ENCODE measurements at places on chromosomes 7 and 10.
A peak's percentile ranks its signal among the peaks of the same experiment; 100 is the strongest.

DNA sequence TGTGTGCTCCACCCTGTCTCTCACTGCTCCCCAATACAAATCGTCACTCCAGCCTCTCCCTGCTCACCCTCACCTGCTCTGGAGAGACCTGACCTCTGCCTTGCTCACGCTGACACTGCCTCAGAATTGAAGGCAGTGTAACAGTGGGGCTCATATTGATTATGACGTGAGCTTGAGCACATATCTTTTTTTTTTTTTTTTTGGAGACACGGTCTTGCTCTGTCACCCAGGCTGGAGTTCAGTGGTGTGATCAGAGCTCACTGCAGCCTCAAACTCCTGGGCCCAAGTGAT is 84.7 kb downstream of the TBXAS1 start:
- no peak for DNase-seq

DNA sequence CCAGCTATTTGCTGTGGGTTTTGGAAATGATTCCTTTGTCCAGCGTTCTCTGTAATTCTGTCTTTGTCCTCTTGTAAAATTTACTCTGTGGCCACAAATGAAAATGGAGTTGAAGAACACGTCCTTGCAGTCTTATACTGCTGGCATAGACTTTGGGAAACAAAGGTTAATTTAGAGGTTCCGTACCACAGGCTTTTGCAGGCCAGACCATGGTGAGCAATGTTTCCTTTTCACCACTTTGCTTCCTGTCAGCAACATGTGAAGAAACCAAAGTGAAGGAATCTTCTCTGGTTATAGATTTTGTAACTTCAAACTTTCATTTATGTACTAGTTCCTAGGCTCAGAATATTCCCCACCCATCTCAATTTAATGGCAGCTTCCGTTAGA is 488.5 kb downstream of the MDFIC start:
- DNase-seq = no peak

- no peak for DNase-seq
These were observed 96.8 kb upstream of the SAMD8 start for GRCh38 chr10:75014516-75015230.

GRCh38 chr7:3836855-3837254 is 535.8 kb downstream of the SDK1 start:
- no peak for DNase-seq

- DNase-seq = peak; percentile 18
These were observed 31.0 kb downstream of the AMZ1 start for GRCh38 chr7:2719007-2719406.

DNA sequence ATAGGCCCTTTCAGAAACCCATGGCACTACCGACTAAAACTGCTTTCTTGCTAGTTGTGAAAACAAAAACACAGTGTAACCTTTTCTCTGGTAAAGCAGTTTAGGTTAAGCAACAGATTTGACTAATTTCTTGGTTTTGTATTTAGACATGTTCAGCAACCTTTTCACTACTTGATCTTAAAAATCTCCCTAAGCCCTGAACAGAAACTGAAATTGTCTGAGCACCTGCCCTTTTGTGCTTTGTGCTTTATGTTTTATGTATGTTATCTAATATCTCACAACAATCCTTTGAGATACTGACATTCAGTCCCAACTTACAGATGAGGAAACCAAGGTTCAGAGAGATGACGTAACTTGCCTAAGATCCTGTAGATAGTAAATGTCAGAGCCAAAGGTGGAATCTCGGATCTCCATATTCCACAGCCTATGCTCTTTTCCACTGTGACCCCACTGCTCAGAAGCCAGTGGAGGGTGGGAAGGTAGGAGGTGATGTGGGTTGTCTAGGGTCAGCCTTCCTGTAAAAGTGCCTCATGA is 146.6 kb downstream of the LCOR start:
- DNase-seq = no peak

DNA sequence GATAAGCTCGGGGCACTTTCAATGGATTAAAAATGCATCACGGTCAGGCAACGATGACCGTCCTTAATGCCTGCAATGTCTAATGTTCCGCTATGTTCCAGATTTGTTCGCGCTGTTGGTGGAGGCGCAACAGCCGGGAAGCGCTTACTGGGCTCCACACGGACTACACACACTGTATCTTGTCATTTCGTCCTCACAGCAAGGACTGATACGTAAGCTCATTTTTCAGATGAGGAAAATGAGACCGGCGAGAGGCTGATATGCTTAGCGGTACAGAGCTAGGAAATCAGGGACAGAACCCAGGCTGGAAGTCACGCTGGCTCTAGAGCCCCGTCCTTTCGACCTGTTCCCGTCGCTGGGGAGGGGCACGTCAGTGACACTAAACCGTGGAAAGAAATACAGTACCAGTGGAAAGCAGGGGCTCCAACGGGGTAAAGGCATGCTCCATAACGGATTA is 670 bp downstream of the TPK1 start:
- peak; percentile 53 for DNase-seq

GRCh38 chr7:25926451-25926850 is 225.5 kb upstream of the NFE2L3 start:
- no peak for DNase-seq

DNA sequence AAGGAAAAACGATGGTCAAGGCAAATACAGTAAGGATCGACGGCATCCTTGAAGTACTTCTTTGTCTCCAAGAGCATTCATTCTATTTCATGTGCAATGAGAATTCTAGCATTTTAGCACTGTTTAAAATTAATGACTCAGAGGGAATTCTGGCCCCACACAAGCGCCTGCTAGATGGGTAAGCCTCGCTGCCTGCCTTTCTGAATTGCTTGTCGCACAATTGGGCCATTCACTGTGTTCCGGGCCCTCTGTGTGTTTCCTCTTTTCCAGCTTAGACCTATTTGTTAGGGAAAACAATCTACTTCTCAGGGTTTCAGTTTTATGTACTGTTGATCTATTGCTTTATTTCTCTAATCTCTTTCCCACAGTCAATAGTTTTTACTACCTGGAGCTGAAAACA is 204.7 kb upstream of the ZNF32 start:
- no peak for DNase-seq

DNA sequence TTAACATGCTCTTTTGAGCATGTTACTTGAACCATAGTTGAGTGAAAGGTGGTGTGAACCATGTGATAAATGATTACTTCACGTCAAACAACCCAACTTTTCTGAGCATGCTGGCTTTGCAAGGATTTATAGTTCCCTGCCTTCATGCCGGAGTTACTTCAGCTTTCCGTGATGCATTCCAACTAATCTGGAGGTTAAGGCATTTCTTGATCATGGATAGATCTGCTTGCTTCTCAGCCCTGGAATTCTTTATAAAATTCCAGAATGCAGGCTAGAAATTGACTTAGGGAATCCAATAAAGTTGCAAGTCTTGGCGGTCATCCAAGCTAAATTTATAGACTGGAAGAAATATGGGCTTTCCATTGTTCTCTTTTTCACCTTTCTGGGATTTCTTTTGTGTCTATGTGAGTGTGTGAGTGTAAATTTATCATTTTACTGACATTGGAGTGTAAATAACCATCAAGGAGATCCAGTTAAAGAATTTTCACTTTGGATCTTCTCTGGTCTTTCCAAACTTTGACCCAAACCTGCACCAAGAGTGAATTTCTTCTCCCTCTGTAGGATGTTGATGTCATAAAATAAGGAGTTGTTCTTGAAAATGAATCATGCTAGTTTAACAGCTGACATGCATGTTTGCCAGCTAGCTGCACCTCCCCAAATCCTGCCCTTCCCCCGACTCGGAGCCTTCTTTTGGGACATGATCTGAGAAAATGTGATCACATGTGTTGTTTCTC is 289.0 kb downstream of the TWIST1 start:
- DNase-seq = no peak

GRCh38 chr10:130499541-130499940 is 363.4 kb downstream of the GLRX3 start:
- no peak for DNase-seq

DNA sequence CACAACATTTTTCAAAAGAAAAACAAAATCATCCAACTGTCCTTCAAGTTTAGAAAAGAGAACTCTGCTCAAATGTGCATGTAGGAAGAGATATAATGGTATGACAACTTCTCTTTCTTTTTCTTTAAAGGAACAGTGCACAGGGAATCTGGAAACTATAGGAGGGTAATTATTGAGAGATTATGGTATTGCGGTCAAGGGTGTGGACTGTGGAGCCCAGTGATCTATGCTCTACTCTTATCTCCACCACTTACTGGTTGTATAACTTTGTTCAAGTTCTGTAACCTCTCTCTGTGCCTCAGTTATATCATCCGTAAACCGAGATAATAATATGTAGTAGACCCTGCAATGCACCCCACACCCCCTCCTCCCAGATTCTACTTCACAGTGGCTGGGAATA is 69.8 kb upstream of the PCGF5 start:
- DNase-seq = no peak

- peak; percentile 17 for DNase-seq
These were observed 88.2 kb downstream of the ELFN1 start for GRCh38 chr7:1758028-1758858.

DNA sequence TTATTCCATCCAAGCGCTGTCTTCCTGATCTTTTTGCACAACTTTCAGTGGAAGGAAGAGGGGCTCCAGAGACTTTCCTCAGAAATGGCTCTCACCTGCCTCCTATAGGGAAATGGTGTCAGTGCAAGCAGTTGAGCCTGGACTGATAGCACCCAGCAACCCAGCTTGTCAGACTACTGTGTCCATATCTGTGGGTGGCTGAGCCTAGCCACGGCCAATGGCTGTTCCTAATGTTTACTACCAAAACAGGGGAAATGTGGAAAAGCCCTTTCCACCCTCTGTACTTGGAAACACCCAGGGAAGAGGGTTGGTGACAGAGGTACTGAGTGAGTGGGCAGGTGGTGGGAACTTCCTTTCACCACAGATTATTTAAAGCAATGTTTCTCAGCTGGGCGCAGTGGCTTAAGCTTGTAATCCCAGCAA is 4.3 kb upstream of the YKT6 start:
- peak; percentile 71 for DNase-seq

GRCh38 chr7:130201796-130202195 is 3.4 kb downstream of the TMEM209 start:
- DNase-seq = no peak

DNA sequence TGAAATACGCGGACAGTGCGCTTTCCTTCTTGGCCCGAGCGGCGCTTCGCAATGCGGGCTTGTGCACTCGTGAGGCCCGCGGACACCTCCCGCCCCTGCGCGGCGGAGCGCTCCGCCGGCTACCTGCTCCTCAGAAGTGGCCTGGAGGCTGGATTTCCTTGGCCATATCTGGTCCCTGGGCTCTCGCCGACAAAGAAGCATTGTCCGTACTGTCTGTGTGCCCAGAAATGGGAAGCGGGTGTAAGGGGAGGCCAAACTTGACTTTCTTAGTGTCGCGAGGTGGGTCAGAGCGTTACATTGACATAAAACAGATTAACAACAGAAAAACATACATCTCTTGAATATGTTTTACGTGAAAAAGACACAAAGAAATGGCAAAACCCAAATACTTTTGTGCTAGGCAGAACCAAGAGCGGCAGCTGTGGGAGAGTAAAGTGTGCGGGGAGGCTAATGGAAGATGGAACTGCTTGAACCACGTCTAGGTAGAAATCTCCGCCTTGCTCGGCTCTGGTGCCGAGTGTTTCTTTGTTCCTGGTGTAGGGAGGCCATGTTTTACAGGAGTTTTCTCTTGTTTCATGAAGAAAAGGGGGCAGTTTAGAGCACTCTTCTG is 1.4 kb downstream of the LANCL2 start:
- peak; percentile 2 for DNase-seq

- DNase-seq = no peak
These were observed 1.5 kb downstream of the BZW2 start for GRCh38 chr7:16647435-16647960.

- no peak for DNase-seq
These were observed 15.7 kb downstream of the STEAP2 start for GRCh38 chr7:90227259-90227658.

DNA sequence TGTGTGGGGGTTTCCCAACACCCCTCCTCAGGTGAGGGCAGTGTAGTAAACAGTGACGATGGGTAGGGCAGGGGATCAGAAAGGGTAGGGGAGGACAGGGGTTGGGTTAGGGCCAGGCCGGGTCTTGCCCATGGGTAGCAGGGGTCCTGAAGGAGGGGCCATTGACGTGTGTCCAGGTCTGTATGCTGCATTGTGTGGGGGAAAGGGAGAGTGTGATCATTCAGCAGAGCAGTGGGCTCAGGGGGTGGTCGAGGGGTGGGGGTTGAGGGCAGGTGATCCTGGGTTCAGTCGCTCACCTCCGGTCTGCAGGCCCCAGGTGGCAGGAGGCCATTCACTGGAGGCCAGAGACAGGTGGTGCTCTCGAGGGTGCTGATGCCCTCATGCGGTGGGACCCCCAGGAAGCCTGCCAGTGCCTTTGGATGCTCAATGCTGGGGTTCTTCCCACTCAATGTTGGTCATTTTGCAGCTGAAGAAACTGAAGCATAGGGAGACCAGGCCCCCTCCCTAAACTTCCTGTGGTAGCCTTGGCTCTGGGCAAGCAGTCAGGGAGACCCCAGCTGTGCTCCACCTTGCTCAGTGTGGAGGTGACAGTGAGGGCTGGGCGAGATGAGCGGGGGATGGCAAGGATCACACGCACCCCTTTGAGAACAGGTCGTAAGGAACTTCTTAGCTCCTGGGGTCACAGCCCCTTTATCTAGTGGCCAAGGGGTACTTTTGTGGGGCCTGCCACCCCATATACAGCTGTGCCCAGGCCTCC is 48.8 kb upstream of the CAMK2B start:
- DNase-seq = no peak

DNA sequence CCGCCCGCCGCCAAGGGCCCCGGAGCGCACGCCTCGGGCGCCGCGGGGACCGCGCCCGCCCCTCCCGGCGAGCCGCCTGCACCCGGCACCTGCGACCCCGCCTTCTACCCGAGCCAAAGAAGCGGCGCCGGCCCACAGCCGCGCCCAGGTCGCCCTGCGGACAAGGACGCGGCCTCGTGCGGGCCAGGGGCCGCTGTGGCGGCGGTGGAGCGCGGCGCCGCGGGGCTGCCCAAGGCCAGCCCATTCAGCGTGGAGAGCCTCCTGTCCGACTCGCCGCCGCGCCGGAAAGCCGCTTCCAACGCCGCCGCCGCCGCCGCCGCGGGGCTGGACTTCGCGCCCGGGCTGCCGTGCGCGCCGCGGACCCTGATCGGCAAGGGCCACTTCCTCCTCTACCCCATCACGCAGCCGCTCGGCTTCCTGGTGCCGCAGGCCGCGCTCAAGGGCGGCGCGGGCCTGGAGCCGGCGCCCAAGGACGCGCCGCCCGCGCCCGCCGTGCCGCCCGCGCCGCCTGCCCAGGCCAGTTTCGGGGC is 3.5 kb downstream of the UNCX start:
- no peak for DNase-seq

- DNase-seq = no peak
These were observed 162.1 kb downstream of the KCNMA1 start for GRCh38 chr10:77475522-77475921.

Measured in MCF 10A (cell line).